ENCODE measurements at places on chromosomes 5 and 9.

- DNase-seq = no peak
Observed at GRCh38 chr5:175070283-175070682, 345.9 kb downstream of the MSX2 start.

GRCh38 chr5:124935065-124935464, 188.6 kb upstream of the ZNF608 start:
- DNase-seq = no peak

DNA sequence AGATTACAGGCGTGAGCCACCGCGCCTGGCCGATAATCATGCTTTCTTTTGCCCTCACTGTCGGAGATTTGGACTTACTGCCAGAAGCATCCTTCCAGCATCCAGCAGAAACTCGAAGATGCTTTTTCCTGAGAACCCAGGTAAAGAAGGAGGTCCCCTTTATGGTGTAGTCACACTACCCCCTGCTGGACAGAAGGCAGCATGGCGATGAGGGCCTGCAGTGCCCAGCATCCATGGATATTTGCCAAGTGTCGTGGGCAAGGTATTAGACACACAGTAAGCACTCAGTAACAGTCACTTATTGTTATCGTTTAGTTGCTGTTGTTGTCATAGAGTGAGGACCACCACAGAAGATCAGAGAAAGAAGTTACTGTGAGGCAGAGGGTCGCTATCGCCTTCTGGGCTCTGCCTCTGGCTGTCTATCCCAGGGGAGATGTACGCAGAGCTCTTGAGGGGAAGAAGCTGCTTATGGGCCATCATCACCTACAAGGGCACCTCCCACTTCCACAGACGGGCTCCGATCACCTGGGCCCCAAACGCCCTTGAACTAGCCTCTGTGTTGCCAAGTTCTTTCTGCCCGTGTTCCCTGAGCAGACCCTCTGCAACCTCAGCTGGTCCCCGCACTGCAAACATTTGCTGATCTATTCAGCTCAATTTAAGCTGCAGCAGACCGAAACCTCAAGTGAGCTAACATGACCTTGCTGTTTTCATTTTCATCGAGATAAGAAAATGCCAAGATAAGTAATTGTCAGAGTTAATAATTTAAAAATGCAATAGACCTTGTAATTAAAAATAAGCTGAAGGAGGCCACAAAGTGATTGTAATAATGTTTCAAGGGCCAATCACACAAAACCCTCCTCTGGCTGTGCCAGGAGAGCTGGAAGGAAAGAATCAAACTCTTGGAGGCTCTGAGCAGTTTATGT, 23.9 kb downstream of the C5orf15 start:
- DNase-seq = no peak

- DNase-seq = no peak
Observed at GRCh38 chr5:154205441-154206117, 15.0 kb downstream of the GALNT10 start.

- DNase-seq = no peak
Observed at GRCh38 chr9:127910613-127911205, 6.1 kb downstream of the ST6GALNAC4 start.

All from esophagus squamous epithelium (tissue), 5 donors.